Activated CD8-positive, alpha-beta memory T cell treated with anti-CD3 and anti-CD28 coated beads, Interleukin-2, amount 10 ng/mL, durations not matched to agents 7 days and 5 days (primary cell): ENCODE measurements at places on chromosomes 16 and 17. TPM values are rescaled to one million over a fixed set of nuclear protein-coding genes. Genes with fewer than 3 reads are reported as not detected.
A peak's percentile ranks its signal among the peaks of the same experiment; 100 is the strongest.

- peak; percentile 64 for DNase-seq
These were observed 9.4 kb downstream of the C16orf89 start for GRCh38 chr16:5056352-5056751.

GRCh38 chr16:51436742-51437141 lies 285.7 kb upstream of the SALL1 start:
- no peak for DNase-seq

The GRB2 gene
- 138 TPM for total RNA-seq

DNA sequence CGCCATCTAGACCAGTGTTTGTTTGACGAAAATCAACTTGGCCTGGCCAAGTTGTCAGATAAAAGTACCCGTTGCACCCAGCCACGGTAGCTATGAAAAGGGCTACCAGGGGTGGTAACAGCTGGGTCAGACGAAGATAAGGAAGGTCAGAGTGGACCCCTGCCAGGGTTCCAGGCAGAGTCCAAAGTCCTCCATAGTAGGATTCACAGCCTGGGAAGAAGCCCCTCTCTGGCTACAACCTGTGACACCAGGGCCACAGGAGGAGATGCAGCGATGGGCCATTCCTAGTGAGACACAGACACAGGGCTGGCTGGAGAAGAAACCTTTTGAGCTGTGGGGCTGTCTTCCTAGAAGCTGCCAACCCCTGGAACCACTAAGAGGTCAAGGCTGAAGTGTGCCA lies 39.3 kb downstream of the MEAK7 start:
- peak; percentile 32 for DNase-seq

DNA sequence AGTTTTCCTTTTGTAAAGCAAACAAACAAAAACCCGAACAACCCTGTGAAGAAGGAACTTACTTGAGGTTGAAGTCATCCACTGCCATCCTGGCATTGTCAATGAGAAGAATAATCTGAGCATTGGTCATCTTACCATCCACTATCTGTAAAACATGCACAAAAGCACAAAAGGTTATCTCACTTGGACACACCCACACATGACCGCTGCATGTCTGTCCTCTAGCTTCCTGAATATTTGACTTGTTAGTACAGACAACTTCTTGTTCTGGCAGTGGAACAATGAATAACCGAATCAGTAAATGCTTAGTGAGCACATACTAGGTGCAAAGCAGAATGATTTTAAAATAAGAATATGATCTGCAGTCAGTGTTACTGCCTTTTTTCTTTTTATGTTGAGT lies 6.1 kb downstream of the KRT23 start:
- DNase-seq = no peak

The FKBP10 gene
- total RNA-seq = 1.3 TPM

DNA sequence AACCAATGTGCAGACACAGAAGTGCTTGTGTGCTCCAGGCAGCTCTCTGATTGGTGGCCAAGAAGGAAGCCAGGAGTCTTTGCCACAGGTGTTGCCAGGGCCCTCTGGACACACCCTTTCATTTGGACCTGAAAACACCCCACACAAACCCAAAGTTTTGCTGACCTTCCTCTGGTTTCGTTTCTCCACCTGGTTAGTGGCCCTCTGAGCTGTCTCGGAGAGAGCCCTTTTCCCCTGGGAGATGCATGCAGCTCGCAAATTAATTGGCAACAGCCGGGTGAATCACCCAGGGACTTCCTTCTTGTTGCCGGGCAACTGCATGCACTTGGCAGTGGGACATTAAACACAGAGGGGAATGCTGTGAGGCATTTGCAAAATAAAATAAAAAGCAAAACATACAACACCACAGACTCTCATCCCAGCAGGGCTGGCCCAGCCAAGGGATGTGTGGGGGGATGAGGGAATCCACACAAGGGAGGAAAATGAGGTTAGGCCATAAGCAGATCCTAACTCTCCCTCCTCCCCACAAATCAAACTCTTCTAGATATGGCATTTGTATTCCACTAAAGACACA lies 286.6 kb downstream of the SOX9 start:
- no peak for DNase-seq

GRCh38 chr17:50145532-50146229 lies 4.8 kb downstream of the PPP1R9B start:
- DNase-seq = no peak

GRCh38 chr16:88793251-88793954 lies 8.4 kb upstream of the PIEZO1 start:
- no peak for DNase-seq

The MT1M gene
- not detected for total RNA-seq

GRCh38 chr17:77186141-77186604 lies 45.4 kb downstream of the SEC14L1 start:
- DNase-seq = peak; percentile 85

GRCh38 chr17:63078707-63079106 lies 112.7 kb downstream of the TANC2 start:
- no peak for DNase-seq

The CFAP20 gene
- total RNA-seq = 40.2 TPM

GRCh38 chr17:76989519-76989918 lies 121.3 kb downstream of the MGAT5B start:
- no peak for DNase-seq

DNA sequence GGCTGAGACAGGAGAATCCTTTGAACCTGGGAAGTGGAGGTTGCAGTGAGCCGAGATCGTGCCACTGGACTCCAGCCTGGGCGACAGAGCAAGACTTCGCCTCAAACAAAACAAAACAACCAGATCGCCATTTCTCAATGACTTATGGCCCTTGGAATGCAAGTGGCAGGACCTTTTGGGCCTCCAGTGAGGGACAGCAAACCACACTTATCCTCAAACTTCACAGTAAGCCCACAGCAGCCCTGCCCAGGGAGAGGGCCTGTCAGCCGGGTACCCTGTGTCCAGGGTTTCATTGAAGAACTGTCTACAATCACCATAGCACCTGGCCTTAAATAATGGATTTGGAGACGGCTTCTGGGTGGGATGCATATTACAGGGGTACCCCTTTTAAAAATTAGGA lies 11.7 kb downstream of the TRAF4 start:
- no peak for DNase-seq

- DNase-seq = no peak
These were observed 6.5 kb downstream of the IRX5 start for GRCh38 chr16:54936979-54937670.

The KIF2B gene
- not detected for total RNA-seq

The ENPP7 gene
- total RNA-seq = 0.23 TPM

DNA sequence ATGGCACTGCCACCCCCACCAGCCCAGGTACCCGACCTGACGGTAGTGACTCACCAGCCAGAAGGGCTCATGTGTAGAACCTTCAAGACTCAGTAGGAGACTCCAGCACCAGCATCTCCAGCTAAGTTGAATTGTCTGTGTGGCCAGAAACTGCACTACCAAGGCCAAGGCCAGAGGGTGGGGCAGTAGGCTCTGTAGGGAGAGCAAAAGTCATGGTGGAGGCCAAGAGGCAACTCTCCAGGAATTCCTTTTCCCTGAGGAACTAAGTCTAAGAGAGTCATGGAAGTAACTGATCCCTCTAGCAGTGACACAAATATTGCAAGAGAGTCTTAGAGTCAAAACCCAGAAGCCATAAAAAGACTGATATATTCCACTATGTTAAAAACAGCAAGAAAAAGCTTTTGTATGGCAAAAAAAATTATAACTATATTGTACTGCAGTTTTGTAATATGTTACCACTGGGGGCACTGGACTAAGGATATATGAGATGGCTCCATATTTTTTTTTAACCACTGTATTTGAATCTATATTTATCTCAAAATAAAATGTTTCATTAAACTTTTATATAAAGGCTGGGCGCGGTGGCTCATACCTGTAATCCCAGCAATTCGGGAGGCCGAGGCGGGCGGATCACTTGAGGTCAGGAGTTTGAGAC lies 30.2 kb upstream of the GUCY2D start:
- peak; percentile 31 for DNase-seq

DNA sequence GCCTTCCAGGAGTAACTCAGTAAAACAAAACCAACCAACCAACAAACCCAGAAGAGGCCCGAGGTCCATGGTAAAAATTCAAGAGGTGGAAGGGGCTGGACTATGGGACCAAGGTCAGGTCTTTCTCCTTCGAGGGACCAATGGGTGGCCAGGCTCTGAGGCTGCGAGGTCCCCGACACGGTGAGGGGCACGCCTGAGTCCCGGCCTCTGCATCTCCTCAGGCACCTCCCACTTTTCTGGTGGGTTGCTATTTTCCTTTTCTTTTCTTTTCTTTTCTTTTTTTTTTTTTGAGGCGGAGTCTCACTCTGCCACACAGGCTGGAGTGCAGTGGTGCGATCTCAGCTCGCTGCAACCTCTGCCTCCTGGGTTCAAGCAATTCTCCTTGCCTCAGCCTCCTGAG lies 18.0 kb downstream of the CD7 start:
- no peak for DNase-seq

DNA sequence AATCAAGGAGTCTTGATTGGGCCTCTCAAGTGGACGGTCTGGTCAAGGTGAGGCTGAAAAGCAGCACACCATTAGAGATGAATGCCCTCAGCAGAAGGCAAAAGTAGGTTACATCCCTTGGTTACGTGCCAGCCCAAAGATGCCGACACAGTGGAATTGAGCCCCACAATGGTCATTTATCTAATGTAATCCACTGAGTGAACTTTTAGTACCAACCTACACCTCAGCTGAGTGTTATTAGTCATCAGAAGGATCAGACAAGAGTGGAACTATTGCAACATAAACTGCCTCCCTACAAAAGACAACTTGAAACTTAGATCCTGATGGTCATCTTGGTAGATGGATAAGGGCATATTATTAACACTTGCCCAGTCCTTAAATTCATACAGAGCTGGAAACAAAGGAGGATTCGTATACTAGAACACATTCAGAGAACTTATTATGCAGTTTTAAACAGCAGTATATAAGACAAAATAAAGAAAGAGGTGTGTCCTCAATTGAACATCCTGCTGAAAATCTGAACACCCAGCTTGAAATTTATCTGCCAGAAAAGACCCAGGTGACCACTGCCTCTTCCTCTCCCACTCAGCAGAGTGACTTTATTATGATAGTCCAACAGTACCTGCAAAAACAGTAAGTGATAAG lies 2.8 kb downstream of the DCUN1D3 start:
- DNase-seq = no peak

DNA sequence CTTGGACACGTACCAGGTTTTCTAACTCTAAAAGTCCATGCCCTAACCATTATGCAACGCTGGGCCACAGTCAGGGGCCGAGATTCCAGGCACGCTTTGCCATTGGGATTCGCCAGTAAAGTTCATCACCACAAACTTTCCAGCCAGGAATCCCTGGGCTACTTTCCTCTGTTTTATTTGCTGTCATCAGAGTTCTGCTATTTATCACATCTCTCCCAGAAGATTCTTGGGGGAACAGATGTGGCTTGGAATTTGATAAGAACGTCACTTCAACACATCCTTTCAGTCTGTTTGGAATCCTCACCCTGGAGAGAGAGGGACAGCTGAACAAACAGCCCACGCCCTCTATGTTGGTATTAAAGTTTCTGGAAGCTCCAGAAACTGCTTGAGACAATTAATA lies 109.6 kb upstream of the CACNG3 start:
- DNase-seq = no peak

- DNase-seq = no peak
These were observed 30.4 kb upstream of the FBXW10B start for GRCh38 chr17:15649861-15650421.

- no peak for DNase-seq
These were observed 192.9 kb upstream of the C17orf78 start for GRCh38 chr17:37182786-37183465.

DNA sequence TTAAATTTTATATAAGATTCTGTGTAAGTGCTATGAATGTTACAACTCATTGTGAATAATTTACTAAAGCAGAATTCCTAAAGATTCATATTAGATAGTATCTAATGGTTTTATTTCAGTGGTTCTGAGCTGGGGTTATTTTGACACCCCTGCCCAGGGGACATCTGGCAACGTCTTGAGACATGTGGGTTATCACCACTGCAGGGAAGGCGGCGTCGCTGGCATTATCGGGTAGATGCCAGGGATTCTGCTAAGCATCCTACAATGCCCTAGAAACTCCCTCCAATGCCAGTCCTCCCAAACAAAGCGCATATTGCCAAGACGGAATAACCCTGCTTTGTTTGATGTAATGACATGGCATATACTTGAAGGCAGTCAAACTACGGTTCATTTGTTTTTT lies 372.3 kb upstream of the ZFHX3 start:
- no peak for DNase-seq

The TRPV3 gene
- total RNA-seq = 0.41 TPM

The CENPV gene
- total RNA-seq = 20.4 TPM

The HBA2 gene
- not detected for total RNA-seq

DNA sequence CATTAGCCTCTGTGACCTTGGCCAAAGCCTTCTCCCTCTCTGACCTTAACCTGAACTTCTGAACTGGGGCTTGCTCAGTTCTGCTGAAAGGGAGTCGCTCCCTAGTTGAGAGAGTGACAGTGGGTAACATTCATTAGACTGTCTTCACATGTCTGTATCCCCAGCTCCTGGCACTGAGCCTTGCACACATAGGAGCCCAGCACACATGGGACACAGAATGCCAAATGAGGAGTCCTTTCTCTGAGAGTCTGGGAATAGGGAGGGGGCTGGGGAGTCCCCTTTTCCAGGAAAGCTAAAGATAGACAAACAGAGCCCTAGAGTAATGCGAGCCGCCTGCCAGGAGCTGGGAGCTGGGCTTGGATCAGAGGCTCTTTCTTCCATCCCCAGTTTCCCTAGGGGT lies 2.5 kb downstream of the TAC4 start:
- no peak for DNase-seq

DNA sequence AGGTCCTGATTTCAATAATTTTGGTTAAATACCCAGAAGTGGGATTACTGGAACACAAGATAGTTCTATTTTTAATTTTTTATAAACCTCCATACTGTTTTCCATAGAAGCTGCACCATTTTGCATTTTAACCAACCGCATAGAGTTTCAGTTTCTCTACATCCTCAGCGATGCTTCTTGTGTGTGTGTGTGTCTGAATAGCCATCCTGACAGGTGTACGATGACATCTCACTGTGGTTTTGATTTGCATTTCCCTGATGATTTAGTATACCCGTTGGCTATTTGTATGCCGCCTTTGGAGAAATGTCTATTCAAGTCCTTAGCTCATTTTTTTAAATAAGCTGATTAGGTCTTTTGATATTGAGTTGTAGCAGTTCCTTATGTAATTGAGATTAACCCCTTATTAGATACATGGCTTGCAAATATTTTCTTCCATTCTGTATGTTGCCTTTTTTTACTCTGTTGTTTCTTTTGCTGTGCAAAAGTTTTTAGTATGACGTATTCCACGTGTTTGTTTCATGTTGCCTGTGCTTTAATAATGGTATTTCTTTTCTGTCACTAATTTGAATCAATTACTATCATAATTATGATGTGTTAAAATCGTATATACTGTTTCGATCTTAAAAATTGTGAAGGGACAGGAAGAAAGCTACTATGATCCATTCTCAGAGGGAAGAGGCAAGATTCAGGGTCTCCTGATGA lies 227.2 kb upstream of the MON1B start:
- DNase-seq = no peak

The SLC16A5 gene
- 3.2 TPM for total RNA-seq

The KRT40 gene
- not detected for total RNA-seq

DNA sequence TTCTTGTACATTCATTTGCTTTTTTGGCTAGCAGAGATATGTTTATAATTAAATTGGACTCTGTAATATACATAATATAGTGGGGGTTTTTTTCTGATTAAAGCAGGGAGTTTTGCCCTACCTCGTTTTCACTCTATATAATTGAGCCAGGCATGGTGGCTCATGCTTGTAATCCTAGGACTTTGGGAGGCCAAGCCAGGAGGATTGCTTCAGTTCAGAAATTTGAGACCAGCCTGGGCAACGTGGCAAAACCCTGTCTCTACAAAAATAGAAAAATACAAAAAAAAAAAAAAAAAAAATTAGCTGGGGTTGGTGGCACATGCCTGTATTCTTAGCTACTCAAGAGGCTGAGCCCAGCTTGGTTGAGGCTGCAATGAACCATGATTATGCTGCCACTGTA lies 42.2 kb downstream of the PAFAH1B1 start:
- no peak for DNase-seq
